Transverse colon (tissue), 4 donors: ENCODE measurements at places on chromosomes 1 and 21. TPM values are rescaled to one million over a fixed set of nuclear protein-coding genes. Genes with fewer than 3 reads are reported as not detected.

DNA sequence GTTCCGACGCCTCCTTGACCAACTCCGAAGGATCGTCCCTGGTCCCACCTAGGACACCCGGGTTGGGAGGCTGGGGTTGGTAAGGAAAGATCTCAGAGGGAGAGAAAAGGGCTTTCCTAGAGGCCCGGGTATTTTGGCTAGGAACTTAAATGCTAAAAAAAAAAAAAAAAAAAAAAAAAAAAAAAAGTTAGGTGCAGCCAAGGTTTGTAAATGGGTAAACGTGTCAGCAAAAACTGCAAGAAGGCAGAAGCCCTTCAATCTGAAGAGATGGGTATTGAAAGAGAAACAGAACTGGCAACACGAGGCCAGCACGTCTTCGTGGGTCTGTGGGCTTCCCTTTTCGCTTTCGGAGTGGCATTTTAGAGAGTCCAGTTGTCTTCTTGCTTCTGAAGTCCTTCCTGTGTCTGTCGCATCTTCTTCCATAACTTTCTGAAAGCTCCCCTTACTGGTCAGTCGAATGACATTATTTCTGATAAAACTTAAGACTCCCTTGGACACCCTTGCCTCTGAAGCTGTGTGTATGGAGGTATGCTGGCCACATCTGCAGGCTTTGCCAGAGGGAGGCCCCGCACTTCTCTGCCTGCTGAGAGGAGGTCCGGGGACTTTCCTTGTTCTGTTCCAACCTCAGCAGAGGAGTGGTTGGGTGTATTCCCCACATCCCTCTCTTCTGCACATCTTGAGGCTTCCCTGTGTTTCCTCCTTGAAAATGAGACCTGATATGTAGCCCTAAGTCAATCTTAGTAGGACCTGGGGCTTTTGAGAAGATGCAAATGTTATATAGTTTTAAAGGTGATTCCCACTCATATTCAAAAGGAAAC, 745 bp downstream of the RCSD1 start:
- peak; percentile 46 for DNase-seq

GRCh38 chr1:84347271-84347931, 45.9 kb downstream of the SAMD13 start:
- DNase-seq, result no peak

DNA sequence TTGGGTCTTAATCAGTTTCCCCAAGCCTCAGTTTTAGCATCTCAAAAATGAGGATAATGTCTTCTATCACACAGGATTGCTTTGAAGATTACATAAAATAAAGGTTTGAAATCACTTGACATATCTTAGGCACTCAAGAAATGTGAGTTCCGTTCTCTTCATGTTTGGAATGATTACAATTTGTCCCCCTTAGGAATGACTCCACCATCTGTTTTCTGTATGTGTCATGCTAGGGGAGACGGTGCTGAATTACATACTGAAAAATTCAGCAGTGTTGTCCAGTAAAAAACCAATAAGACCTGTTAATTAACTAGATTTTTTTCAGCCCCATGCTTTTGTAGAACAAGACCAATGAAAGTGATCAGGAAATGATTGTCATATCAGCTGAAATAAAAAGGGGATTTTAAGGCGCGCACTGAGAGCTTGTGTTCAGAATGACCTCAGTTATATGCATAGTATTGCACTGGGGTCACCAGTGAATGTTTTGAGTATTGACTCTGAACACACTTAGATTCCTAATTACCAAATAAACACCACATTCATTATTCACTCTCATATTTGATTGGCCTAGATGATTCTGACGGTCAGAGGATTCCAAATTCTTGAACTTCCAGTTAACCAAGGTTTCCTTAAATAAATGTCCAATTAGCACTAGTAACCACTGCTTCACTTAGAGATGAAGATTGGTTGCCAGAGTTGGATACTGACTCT, 114.5 kb upstream of the KCNK2 start:
- DNase-seq, result no peak

GRCh38 chr1:94653454-94653853, 111.9 kb upstream of the F3 start:
- DNase-seq, result no peak

DNA sequence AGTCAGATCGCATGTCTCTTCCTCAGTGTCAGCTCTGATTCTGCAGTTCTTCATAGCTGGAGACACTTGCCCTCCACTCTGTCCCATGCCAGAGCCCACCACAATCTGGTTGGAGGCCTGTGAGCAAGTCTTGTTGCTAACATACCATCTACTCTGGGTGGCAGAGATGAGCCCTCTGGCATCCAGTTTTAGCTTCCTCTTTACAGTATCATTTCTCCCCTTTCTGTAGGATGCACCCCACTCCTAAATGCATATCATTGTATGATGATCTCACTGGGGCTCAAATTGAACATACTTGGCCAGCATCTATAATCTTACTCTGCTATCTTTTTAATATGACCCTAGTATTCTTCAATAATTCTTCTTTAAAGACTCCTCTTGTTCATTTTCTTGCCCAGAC, 16.9 kb downstream of the PCNX2 start:
- DNase-seq, result no peak

- DNase-seq, result no peak
Observed at GRCh38 chr1:11877074-11877473, 18.3 kb upstream of the NPPB start.

DNA sequence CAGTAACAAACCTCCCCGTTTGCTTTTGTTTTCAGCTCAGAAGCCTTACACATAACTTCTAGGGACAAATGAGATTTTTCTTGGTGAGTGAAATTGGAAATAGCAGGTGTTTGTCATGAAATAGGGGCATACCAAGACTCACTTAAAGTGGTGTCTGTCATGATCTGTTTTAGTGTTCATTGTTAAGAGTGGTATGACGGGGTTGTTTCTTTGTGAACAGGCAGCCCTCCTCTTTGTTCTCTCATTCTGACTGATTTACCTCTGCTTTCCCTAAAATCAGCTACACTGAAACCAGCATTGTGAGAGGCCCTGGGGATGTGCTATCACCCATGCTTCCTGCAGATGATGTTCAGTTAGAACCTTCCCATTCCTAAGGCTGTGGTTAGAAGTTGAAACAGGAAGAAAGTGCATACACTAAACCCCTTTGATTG, 2.5 kb upstream of the ERO1B start:
- no peak for DNase-seq

- no peak for DNase-seq
Observed at GRCh38 chr1:8392522-8392921, 74.6 kb downstream of the SLC45A1 start.

- DNase-seq, result no peak
Observed at GRCh38 chr1:55894521-55894920, 679.4 kb upstream of the USP24 start.

DNA sequence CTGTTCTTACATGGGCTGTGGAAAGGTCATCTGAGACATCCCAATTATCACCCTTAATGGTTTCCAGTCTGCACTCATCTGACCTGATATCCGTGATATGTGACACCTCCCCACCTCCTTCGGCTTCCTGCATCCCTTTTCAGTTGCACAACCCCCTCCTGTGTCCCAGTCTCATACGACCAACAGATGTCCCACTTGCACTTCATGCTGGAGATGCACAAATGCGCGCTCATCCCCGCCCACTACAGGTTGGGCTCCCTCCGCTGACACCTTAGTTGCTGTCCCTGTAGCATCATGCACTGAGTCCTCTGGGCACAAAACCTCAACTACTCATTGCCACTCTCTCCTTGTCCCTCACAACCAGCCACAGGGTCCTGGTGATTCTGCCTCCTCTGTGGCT, 94.4 kb downstream of the MIS18A start:
- DNase-seq, result no peak

DNA sequence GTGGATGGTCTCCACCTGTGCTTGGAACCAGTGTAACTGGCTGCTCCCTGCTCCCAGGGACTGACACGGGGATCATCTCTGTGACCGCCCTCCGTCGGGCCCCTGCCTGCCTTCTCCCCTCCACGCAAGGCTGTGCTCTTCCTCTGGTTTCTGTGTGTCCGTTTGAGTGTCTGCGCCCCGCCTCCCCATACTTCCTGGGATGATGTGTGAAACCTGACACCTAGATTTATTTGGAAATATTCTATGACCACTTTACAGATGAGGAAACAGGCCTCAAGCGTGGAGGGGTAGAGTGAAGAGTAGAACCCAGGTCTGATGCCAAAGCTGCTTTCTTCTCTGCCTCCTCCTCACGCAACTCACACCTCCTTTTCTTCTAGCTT, 24.3 kb downstream of the LDLRAP1 start:
- no peak for DNase-seq

DNA sequence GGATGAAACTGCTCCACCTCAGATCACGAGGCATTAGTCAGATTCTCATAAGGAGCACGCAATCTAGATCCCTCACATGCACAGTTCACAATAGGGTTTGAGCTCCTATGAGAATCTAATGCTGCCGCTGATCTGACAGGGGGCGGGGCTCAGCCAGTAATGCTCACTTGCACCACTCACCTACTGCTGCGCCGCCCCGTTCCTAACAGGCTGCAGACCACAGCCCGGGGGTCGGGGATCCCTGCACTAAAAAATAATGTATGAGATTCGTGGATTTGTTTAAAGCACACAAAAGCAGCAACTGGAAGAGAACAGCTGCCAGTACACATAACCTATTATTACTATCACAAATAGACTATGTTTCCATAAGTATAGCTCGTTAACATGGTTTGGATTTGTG, 72.9 kb downstream of the HLCS start:
- DNase-seq, result no peak

DNA sequence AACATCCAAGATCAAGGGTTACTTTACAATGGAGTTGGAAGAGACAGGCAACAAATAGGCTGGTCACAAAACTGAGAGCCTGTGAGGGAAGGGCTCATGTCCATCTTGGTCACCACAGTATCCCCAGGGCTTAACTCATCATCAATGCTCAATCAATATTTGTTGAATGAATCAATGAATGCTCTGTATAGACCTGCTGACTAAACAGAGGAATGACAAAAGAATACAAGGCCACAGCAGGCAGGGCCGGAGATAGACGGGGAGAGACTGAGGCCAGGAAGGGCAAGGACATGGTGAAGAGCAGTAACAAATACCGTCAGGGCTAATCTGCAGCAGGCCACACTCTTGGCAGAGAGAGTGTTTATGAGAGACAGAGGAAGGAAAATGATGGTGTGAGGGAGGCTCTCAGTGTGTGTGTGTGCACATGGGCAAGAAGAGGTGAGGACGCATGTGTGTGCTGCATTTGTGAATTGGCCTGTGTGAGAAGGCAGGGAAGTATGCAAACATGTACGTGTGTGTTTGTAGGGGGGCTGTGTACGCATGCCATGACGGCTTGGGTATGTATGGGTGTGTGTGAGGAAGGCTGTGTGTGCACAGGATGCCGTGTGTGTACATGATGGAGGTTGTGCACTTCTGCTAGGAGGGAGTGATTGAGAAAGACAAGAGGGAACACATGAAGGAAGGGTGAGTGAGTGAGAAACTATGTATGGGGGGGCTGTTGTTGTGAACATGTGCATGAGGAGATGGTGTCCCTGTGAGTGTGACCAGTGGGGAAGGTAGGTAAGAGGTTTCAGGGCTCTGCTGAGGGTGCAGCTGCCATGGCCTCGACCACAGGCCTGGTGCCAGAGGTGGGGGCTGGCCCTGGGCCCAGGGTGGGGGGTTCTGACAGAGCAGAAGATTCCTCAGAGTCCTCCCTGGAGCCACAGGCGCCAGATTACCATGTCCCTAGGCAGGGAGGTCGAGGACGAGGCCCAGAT, 15.4 kb downstream of the AHDC1 start:
- no peak for DNase-seq

GRCh38 chr1:54597455-54598030, 25.8 kb downstream of the FAM151A start:
- DNase-seq, result no peak

DNA sequence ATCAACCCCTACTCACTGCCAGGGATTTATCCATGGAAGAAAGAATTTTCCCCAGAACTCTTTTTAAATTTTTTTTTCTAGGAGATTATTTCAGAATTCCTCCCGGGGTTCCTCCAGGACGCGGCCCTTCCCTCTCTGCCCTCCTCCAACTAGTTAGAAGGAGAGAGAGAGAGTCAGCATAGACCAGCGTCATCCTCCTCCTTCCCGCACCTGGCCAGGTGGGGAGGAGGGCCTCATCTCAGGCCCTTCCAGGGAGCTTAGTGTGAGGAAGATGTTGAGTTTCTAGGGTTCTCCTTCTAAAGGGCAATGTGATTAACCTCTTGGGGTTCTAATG, 63.6 kb downstream of the CDK18 start:
- peak; percentile 3 for DNase-seq

GRCh38 chr1:33244143-33244808, 12.0 kb upstream of the ZNF362 start:
- DNase-seq, result no peak

DNA sequence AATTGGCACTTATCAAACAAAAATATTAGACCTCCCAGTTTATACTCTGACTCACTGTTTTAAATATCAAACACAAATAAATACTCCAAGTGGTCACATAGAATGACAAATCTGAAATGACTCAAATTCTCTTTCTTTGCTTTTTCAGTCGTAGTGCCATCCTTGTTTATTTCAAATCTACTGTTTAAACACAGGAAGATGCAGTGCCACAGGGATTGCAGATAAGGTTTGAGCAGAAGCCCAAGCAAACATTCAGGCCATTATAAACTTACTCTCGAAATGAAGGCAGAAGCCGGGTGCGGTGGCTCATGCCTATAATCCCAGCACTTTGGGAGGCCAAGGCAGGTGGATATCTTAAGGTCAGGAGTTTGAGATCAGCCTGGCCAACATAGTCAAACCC, 255.4 kb upstream of the PLXNA2 start:
- DNase-seq, result no peak

GRCh38 chr1:44223187-44223610, 9.9 kb downstream of the DMAP1 start:
- DNase-seq, result no peak

DNA sequence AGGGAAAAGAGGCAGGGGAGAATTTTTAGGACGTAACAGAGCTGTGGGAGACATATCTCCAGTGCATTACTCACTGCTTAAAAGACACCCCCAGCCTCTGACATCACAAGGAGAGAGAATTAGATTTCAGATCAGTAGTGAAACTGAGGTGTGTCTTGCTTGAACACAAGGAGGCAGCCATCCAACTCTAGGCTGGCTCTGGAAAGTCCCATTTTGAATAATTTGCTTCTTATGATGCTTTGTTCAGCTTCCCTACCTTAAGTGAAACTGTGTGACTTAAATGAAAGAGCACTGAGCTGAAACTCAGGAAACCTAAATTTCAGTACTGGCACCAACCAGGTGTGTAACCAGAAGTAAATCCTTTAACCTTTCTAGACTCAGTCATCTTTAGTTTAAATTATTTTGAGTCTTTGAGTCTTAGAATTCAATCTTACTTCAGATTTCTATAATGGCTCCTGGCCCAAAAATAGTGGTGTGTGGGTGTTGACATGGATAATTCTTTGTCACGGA, 251.6 kb upstream of the SGIP1 start:
- DNase-seq, result peak; percentile 47

- DNase-seq, result no peak
Observed at GRCh38 chr1:38152351-38153065, 105.9 kb upstream of the POU3F1 start.

RPS6KA1 gene
- 186 TPM for total RNA-seq

SLC16A4 gene
- total RNA-seq, result 3.7 TPM

LRRN2 gene
- 2.0 TPM for total RNA-seq

DNM3 gene
- total RNA-seq, result not detected

SLC35F3 gene
- total RNA-seq, result not detected

ANKRD35 gene
- total RNA-seq, result 1.1 TPM

KCNJ9 gene
- not detected for total RNA-seq

A3GALT2 gene
- not detected for total RNA-seq

NBPF26 gene
- total RNA-seq, result 21.7 TPM

CCDC27 gene
- total RNA-seq, result not detected
